ENCODE measurements at places on chromosomes 5 and 9.

GRCh38 chr9:120616966-120617935 is 37.3 kb upstream of the CDK5RAP2 start:
- DNase-seq = peak; percentile 68

- DNase-seq = peak; percentile 71
Measured at GRCh38 chr9:126805554-126806262, 868 bp downstream of the ZBTB43 start.

- DNase-seq = peak; percentile 79
Measured at GRCh38 chr9:124110307-124110915, 98.8 kb downstream of the LHX2 start.

GRCh38 chr9:120635011-120635410 is 55.0 kb upstream of the CDK5RAP2 start:
- no peak for DNase-seq

DNA sequence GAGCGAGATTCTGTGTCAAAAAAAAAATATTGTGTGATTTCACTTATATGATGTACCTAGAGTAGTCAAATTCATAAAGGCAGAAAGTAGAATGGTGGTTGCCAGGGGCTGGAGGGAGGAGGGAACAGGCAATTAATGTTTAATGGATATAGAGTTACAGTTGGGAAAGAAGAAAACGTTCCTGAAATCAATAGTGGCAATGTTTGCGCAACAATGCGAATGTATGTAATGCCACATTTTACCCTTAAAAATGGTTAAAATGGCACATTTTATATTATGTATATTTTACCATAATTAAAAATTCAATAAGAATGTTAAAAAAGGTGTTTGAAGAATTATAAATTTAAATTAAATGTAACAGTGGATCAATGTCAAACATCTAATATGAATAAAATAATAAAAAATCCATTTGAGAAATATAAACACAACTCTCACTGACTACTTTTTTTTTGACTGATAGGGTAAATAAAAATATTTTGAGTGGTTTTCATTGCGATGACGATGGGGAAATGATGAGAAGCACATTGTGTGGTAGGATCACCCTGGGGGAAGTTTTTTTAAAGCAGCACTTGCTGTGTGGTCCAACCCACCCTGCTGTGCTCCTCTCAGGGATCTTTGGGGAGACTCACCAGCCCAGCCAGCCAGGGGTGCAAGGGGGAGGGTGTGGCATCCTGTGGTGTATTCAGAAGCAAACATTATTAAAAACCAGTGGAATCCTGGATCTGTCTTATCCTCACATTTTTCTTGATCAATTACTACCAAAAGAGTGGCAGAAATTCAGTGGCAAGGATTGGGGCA is 4.3 kb downstream of the FYB1 start:
- no peak for DNase-seq

GRCh38 chr5:172954751-172955159 is 4.5 kb upstream of the RPL26L1 start:
- DNase-seq = no peak

GRCh38 chr9:132671620-132672412 is 1.6 kb downstream of the GTF3C4 start:
- DNase-seq = peak; percentile 26

- no peak for DNase-seq
Measured at GRCh38 chr5:125233944-125234343, 487.5 kb upstream of the ZNF608 start.

DNA sequence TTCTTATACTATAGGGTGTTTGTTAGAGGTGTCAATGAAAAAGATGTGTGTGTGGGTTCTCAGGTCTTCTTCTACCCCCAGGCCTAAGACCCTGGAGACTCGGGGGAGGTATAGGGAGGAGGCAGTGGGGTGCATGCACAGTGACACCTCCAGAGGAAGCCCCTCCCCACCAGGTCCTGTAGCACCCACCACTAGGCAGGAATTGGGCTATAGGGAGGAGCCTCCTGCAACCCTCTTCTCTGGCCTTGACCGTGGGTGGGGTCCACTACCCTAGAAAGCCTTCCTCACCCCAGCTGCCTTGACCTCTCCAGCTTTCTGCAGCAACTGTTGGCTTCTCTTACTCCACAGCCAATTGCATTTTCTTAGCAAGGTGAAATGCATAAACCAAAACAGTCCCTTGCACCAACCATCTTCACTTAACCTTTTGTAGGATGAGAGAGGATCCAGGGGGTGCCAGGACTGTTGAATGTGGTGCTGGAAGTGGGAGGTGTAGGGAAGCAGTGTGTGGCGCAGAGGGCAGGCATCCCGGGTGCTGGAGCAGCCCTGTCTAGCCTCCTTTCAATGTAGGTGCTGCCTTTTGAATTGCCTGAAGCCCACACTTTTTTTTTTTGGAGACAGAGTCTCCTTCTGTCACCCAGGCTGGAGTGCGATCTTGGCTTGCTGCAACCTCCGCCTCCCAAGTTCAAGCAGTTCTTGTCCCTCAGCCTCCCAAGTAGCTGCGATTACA is 128.5 kb downstream of the RGS3 start:
- DNase-seq = no peak

DNA sequence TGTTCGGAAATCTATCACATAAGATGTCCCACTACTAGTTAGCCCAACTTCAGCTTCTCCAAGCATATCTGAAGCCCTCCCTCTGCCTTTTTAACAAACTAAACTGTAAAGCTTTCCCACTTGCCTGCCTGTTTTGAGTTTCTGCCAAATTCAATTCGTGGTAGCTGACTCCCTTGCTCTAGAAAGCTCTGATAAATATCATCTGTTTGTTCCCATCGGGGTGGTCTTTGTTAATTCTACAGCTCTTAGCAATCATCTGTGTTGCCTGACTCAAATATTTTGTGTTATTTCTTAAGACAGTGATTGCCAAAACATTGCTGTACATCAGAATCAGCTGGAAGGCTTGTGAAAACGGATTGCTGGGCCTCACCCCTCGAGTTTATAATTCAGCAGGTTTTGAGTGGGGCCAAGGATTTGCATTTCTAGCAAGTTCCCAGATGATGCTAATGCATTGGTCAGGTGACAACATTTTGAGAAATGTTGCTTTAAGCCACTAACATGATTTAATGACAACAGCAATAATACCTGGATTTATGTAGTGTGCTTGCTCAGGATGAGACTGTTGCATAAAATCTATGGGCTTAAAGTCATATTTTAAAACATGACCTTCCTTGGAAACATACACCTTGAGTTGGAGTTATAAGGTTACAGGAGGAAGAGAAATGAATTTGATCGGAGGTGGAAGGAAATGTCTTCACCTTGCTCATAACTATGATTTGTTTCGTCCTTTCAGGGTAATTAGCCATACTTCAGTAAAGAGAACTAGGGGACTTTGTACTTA is 631.9 kb downstream of the PSAT1 start:
- no peak for DNase-seq

GRCh38 chr9:124490004-124490403 is 17.2 kb downstream of the NR5A1 start:
- DNase-seq = no peak

- DNase-seq = no peak
Measured at GRCh38 chr5:141729387-141730006, 47.5 kb upstream of the ARAP3 start.

- DNase-seq = no peak
Measured at GRCh38 chr9:76676857-76677256, 87.4 kb upstream of the PCA3 start.

DNA sequence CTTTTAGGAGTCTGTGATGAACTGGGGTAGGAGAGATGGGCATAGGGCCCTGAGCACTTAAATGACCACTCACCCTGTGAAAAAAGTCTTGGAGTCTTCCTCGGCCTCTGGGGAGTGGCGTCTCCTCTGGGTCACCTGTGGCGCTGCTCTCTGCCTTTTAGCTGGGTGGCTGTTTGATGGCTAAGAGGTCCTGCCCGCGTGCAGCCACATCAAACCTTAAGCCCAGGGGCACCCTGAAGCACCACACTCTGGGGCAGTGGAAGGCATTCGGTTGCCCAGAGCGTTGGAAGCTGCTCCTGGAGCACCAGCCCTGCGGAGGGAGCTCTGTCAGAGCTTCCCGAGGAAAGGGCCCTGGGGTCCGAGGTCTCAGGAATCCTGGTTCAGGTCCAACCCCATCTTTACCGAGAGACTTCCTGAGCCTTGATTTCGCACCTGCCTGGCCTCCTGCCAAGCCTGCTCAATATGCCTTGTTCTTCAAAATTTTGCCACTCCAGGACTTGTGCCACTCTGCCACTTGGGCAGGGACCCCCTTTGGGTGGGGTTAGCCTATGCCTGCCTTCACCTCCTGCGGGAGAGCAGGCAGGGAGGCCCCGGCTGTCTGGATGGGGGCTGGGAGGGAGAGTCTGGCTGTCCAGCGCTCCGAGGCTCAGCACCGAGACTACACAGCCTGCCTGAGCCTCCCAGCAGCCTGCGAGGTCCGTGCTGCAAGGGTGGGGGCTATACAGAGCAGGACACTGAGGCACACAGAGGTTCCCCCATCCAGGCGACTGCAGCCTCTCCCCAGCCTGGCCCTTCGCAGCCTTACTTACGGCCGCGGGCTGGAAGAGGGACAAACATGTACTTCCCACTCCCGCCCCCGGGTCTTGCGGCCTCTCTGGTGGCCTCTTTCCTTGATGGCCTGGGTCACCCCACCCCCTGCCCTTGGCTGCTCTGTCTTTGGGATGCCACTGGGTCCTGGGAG is 63.4 kb upstream of the RNU6ATAC start:
- no peak for DNase-seq

DNA sequence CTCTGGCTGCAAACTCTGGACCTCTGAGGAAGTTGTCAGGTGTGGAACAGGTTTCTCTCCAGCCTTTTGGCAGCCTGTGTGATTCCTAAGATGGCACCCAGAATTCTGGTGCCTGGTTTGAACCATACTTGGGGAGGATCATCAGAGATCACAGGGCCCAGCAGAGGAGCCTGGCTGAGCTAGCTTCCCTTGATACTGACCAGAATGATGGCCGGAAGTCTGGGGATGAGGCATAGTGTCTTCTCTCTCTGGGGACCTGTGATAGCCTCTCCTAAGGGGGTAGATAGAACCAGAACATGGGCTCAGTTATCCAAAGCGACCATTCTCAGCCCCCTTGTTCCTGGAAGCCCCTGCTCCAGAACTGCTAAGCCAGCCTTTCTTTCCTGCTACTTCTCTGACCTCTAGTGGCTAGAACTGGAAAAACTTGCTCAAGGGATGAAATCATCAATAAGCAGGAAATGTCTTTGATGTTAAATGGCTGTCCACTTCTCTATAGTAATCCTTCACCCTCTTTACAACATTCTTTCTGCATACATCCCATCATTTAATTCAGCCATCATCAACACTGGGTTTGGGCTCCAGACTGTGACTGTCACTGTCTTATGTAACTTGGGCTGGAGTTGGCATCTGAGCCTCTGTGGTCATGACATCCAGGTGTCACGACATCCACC is 55.1 kb downstream of the C9orf152 start:
- DNase-seq = peak; percentile 79

DNA sequence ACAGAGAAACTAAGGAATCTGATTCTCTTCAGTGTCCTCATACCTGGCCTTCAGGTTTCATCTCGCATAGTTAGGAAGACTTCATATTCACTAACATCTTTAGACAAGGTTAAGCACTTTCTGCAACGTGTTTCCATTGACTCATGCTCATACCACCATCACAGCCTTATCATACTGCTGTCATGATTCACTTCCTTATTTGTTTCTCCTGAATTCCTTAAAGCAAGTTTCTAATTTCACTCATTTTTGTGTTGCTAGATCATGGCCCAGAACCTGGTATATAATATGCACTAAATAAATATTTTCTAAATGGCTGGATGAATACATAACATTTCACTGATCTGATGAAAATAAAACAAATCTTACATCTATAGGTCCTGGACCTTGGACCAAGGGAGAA is 472.9 kb downstream of the PRELID2 start:
- peak; percentile 44 for DNase-seq

- peak; percentile 9 for DNase-seq
Measured at GRCh38 chr5:157747766-157748700, 4.5 kb downstream of the LSM11 start.

DNA sequence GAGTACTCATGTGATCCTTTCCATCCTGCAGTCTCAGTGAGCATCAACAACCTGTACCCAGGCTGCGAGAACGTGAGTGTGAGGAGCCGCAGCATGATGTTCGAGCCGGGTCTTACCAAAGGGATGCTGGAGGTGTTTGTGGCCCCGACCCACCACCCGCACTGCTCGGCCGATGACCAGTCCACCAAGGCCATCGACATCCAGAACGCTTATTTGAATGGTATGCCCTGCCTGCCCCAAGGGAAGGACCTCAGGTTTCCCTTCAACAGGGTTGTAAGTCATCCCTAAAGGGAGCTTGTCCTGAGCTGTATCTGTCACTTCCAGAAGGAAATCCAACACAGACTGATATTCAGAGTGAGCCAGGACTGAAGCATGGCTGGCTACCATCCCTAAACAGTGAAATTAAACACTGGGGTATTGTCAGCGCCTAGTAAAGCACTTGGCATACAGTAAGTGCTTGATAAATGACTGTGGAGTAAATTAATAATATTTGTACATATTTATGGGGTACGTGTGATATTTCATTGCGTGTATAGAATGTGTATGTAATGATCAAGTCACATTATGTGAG is 39.3 kb upstream of the CTSL start:
- DNase-seq = no peak

- no peak for DNase-seq
Measured at GRCh38 chr9:134210908-134211810, 46.8 kb upstream of the RNU6ATAC start.

- no peak for DNase-seq
Measured at GRCh38 chr5:181212080-181212479, 7.1 kb upstream of the TRIM7 start.

GRCh38 chr5:151678713-151679112 is 8.0 kb downstream of the SPARC start:
- no peak for DNase-seq

GRCh38 chr5:57280853-57281252 is 107.0 kb downstream of the GPBP1 start:
- DNase-seq = no peak

GRCh38 chr5:137696481-137696880 is 39.4 kb downstream of the KLHL3 start:
- no peak for DNase-seq

DNA sequence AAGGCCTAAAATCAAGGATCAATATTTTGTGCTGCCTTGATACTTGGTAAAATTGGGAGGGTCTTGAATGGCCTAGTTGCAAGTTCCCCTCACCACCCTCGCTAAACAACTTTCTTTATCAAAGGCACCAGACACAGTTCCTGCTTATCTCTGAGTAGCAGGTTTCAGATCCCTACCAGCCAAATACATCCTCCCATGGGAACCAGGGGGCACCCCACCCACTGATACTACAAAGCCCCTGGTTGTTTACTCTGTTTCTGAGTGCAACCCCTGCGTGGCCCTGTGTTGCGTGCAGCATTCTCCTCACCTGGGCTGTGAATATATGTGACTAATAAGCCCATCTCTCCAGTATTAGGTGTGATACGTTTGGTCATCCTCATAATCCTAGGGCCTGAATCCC is 314.9 kb downstream of the DRD1 start:
- DNase-seq = peak; percentile 76

GRCh38 chr5:151897020-151897552 is 27.6 kb downstream of the GLRA1 start:
- DNase-seq = no peak

GRCh38 chr5:179166886-179167841 is 107.0 kb downstream of the ZNF354C start:
- peak; percentile 54 for DNase-seq

GRCh38 chr5:19002111-19002510 is 985.9 kb downstream of the CDH18 start:
- peak; percentile 40 for DNase-seq

- DNase-seq = peak; percentile 9
Measured at GRCh38 chr5:155024015-155024414, 10.5 kb downstream of the KIF4B start.

- DNase-seq = no peak
Measured at GRCh38 chr9:123132696-123133095, 99.2 kb downstream of the GPR21 start.

Measured in OCI-M1 (cell line).